ENCODE measurements at places on chromosomes 7 and 10.

- DNase-seq, result no peak
These were observed 133.2 kb downstream of the CUX1 start for GRCh38 chr7:101950450-101951119.

DNA sequence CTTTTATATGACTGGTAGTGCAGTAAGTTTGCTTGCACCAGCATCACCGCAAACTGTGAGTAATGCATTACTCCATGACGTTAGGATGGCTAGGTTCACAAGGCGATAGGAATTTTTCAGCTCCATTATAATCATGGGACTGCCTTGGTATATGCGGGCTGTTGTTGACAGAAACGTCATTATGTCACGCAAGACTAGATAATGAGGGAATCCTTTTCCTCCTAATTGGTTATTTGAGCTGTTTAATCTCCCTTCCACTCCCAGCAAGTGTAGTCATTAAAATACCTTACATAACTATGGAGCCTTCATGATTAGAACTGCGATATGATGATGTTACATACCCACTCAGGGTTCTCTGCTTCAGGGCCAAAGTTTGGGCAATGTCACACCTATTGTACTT is 17.3 kb downstream of the KLLN start:
- no peak for DNase-seq

DNA sequence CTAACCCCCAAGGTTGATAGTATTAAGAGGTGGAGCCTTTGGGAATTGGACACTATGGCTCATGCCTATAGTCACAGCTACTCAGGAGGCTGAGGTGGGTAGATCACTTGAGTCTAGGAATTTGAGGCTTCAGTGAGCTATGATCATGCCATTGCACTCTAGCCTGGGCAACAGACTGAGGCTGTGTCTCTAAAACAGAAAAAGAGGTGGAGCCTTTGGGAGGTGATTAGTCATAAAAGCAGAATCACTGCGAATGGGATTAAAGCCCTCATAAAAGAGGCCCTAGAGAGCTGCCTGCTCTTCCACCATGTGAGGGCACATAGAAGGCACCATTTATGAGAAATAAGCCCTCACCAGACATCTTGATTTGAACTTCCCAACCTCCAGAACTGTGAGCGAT is 81.9 kb downstream of the SKAP2 start:
- DNase-seq, result no peak

DNA sequence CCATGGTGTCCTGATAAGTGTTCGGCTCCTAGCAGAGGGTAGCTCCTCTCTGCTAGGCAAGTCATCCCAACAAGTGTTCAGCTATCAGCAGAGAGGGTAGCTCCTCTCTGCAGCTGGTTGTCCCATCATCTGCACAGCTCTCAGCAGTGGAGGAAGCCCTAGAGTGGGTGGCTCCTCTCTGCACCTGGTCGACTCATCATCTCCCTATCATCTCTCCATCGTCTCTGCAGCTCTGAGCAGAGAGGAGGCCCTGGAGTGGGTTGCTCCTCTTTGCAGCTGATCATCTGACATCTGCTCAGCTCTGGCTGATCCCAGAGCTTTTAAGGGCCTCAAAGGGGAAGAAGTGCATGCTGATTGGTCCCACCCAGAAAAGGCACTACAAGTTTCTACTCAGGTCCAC is 199.9 kb upstream of the KMT2E start:
- DNase-seq, result no peak

DNA sequence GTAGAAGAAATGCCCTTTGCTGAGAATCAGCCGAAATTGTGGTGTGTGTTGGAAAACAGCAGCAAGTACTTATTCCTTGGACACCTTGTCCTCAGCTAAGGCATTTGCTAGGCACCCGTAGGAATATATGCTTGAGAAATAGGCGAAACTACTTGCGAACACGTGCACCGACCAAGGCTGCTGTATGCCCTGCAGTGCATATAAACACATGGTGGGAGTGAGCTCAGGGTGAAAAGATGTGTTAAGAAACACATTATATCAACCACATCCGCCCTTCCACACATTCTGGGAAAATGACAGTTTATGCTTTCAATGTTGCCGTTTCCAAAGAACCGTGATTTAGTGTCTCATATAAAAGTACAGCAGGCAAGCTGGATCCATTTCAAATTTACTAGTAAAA is 199.2 kb downstream of the JCAD start:
- DNase-seq, result no peak

DNA sequence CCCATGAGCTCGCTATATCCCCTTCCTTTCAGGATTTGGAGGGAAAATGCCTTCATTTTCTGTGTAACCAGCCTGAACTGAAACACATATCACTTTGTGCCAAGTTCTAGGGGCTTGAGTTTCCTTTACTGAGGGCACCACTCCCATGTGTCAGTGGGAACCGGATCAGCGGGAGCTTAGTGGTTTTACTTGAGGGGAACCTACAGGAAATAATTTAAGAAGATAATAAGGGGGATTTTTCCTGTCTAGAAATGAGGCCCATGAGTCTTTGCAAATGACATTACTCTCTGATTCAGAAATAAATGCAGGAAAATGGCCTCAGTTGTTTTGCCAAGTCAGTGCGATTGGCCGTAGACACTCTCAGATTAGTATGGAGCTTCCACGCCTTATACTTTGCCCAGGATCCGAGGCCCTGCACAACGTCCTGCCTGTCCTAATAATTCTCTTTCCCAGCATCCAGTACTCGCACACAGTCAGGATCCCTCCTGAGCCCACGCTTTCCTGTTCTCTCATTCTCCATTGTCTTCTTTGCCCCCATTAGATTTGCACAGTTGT is 86.4 kb upstream of the LYZL1 start:
- no peak for DNase-seq
